ENCODE measurements at places on chromosomes 2 and 18.

GRCh38 chr2:218746960-218747359 lies 35.0 kb upstream of the CYP27A1 start:
- ATAC-seq = no peak

DNA sequence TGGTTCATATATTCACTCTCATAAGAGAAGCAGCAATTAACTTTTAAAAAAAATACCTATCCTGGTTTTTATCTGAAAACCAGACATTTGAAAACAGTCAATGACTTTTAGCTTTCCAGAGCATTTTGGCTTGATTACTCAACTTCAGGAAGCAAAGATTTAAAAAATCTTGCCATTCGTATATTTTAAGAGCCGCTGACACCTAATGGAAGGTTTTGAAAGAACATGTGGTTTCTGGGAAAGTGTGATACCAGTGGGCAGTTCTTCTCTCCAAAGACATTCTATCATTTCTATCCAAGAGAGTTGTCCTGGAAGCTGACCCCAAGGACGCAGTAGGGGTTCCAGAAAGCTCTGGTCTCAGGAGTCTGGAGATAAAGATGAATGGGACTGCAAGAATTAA lies 234.7 kb downstream of the TTC32 start:
- ATAC-seq = peak; percentile 53

DNA sequence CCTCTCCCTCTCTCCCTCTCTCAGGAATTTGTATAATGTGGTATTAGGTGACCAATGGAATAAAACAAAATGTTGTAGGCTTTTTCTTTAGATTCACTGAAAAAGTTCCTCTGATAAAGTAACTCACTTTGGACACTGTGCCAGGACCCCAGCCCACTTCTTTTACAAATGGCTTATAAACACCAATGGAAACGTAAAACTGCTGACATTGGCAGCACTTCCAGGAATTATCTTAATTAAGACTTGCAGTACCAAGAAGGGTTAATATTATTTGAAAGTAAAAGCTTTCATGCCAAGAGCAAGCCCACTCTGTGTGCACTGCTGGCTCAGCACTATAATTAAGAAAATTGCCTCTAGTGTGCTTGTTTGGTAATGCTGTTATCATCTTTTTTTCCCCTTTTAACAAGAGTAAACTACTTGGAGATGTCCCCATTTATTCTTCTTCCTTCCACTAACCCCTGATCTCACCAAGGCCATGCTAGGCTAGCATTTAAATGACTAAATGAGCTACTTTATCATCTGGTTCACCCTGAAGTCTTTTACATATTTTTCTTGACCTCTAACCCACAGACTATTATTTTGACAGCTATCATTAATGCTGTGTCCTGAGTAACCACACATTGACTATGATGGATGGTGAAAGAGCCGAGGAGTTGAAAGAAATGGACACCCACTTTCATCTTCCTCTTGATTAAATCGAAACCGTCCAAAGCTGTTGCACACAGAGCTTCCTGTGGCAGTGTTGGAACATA lies 232.2 kb upstream of the ETAA1 start:
- ATAC-seq = no peak

DNA sequence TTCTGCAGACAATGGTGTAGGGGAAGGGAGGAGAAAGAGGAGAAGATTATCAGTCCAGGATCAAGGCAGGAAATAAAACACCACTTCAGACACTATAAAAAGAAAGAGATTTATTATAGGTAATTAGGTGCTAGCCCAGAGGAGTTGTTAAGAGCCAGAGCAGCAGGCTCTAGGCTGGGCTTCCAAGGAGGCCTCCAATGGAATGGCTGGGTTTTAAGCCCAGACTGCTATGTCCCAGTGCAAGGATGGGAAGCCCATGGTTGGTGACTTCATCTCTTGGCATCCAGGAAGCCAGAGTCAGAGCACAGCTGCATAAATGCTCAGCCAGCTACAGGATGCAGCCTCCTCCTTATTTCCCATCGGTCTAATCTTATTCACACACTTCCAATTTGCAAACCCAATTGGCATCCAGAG lies 95.6 kb downstream of the LAMA3 start:
- peak; percentile 74 for ATAC-seq

DNA sequence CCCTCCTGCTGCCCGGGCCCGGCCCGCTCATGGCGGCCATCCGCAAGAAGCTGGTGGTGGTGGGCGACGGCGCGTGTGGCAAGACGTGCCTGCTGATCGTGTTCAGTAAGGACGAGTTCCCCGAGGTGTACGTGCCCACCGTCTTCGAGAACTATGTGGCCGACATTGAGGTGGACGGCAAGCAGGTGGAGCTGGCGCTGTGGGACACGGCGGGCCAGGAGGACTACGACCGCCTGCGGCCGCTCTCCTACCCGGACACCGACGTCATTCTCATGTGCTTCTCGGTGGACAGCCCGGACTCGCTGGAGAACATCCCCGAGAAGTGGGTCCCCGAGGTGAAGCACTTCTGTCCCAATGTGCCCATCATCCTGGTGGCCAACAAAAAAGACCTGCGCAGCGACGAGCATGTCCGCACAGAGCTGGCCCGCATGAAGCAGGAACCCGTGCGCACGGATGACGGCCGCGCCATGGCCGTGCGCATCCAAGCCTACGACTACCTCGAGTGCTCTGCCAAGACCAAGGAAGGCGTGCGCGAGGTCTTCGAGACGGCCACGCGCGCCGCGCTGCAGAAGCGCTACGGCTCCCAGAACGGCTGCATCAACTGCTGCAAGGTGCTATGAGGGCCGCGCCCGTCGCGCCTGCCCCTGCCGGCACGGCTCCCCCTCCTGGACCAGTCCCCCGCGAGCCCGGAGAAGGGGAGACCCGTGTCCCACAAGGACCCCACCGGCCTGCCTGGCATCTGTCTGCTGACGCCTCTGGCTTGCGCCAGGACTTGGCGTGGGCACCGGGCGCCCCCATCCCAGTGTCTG lies 767 bp downstream of the RHOB start:
- peak; percentile 26 for ATAC-seq

DNA sequence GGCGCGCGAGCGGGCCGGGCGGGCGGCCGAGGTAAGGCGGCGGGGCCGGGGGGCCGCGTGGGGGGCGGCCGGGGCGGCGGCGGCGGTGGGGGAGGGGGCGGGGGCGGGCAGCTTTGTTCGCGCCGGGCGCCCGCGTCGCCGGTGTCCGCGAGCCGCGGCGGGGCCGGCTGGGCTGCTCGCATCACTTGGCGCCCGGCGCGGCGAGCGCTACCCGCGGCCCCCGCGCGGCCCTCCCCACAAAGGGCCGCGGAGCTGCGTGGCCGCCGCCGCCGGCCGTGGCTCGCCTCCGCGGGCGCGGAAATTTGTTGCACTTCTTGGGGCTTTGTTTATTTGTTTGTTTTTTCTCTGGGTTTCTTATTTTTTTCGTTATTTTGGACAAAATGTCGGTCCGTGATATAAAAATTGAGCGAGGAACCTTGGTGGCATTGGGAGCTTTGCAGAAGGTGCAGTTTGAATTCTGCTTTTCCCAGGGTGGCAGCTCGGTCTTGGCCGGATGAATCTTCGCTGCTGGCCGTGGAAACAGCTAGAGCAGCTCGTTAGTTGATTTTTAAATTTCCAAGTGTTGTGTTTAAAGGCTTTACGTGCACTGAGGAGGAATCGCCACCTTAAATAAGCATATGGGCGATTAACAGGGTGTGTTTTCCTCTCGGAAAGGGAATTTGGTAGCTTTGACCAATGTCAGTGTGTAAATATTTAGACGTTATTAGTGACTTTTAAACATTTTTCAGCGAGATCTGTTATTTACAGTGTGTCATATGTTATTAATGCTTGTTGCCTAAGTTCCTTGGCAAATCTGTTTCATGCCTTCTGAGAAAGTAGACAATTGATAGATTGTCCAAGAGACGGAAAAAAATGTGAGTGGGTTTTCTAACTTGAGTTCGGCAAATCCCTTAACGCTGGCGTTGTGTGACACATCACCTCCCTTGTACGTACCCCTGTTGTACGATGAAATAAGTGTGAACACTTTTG lies 822 bp downstream of the UBE2E3 start:
- 0 out of 3 replicates have a peak, but pooled peaks have one; percentile 4 for ATAC-seq

DNA sequence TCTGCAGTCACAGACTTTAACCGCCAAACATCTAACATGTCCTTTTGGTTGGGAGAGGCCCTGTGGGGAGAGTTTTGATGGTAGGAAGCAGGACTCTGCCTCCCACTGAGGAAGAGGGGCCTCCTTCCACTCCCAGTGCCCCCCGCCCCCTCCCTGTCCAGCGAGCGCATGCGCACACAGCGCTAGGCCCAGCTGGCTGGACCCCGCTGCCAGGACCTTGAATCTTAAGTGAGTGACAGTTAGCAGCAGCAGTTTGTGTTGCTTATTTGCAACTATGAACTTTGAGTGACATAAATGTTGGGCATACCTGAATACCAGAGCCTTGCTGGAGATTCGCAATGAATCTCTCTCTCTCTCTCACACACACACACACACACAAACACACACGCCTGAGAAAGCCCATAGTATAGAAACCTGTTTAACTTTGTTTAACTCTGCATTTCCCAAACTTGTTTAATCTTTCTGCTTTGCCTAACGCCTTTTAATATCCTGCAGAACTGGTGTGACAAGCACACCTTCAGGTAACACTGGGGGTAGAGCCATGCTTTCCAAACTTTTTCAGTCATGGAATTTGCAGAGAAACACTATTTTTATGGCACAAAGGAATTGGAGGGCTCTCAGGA lies 134.6 kb upstream of the SMAD2 start:
- no peak for ATAC-seq

DNA sequence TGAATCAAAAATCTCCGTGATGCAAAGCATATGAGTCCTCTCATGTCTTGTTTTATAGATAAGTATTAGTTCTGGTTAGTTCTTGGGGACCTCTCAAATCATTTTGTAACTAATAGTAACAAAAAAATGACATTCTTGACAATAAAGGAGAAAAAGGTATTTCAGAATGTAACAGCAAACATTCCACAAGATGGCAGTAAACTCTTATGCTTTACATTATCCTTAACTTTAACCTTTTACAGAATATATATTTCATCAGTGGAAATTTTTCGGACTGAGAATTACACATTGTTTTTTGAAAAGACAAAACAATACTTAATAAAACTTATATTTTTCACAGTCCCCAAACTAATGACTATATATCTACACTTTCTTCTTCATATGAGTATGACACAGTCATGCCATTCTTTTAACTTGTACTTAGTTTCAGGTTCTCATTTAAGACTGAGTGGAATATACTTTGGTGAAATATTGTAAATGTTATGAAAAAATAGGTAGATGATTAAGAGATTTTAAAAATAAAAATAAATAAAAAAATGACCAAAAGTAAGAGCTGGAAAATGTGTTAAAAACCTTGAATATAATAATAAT lies 142.9 kb upstream of the NXPH2 start:
- ATAC-seq = peak; percentile 47

Data from SK-N-SH treated with all-trans-retinoic acid at 6 μM for 48 hours (cell line).